ENCODE measurements at places on chromosomes 3 and 15.

- no peak for DNase-seq
Observed at GRCh38 chr3:150098621-150099020, 127.9 kb upstream of the PFN2 start.

DNA sequence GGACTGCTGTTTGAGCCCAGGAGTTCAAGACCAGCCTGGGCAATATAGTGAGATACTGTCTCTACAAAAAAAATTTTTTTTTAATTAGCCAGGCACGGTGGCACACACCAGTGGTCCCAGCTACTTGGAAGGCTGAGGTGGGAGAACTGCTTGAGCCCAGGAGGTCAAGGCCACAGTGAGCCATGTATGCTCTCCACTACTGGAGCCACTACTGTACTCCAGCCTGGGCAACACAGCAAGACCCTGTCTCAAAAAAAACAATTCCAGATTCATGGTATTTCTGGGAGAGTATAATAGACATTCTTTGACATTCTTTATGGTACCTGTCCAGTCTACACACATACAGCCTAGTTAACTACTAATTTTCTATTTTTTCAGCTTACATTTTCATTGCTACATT is 70.1 kb downstream of the GSK3B start:
- DNase-seq = no peak

GRCh38 chr3:56118968-56119367 is 349.3 kb downstream of the ERC2 start:
- DNase-seq = no peak

- no peak for DNase-seq
Observed at GRCh38 chr3:14836049-14836468, 17.3 kb downstream of the FGD5 start.

- DNase-seq = no peak
Observed at GRCh38 chr15:91974321-91974720, 120.8 kb downstream of the SLCO3A1 start.

- DNase-seq = no peak
Observed at GRCh38 chr3:147618691-147619090, 209.5 kb downstream of the ZIC1 start.

DNA sequence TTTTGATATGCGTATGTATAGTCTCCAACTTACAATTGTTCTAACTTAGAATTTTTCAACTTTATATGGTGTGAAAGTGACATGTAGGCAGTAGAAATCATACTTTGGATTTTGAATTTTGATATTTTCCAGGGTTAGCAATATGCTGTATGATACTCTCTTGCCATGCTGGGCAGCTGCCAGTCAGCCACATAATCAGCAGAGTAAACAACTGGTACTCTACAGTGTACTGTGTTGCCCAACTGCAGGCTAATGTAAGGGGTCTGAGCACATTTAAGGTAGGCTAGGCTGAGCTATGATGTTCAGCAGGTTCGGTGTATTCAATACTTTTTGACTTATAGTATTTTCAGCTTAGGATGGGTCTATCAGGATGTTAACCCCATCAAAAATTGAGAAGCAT is 52.0 kb upstream of the RYK start:
- DNase-seq = no peak

GRCh38 chr3:171249245-171249644 is 211.0 kb downstream of the TNIK start:
- no peak for DNase-seq

DNA sequence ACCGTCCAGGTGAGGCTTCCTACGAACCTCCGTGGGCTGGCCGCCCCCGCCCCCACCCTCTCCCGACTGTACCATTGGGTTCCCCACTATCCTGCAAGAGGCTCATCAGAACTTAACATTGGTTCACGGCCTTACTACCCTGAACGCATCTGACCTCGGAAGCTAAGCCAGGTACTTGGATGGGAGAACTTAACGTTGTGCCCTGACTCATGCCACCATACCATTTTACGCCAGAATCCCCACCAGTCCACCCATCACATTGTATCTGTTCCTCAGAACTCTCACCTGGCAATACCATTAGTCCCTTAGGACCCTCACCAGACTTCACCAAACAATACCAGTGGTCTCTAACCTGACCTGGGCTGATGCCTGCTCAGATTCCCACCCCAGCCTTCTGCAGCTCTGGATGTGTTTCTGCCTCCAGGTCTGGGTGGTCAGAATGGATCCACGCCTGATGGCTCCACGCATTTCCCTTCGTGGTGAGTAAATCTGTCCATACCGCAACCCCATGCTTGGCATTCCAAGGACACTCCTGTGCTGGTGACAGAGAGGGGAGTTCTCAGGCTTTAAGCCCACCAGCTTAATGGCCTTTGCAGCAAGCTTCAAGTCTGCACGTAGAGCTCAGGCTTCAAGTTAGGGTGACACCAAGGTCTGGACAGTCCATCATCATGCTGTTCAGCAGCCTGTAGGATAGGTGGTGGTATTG is 562 bp downstream of the TCTA start:
- DNase-seq = no peak

- DNase-seq = no peak
Observed at GRCh38 chr3:135041601-135042000, 246.5 kb downstream of the EPHB1 start.

DNA sequence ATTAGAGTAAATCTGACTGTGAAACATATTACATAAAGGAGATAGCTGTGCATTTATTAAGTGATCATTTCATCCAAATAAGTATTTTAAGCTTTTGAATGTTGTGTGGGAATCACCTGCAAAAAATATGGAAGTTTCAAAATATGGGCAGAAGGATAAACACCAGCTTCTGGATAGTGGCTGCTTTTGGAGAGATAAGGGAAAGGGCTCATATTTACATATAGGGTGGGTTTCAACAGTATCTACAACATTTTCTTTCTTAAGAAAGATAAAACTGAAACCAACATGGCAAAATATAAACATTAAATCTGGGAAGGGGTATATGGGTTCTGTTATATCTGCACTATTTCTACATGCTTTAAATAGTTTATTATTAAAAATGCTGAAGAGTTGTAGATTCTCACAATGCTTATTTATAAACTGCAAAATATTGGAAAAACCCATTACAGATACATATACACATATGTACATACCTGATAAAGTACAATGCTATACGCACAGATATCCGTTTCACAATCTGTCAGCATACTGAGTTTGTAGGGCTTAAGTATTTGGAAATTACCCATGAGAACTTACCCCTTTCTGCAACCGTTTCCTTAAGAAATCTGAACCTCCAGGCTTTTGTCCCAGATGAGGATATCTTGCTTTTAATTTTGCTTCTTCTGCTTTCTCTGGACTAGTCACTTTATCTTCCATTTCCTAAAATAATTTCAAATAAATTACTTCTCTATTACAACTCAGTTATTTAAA is 12.1 kb downstream of the ARPP19 start:
- DNase-seq = no peak

DNA sequence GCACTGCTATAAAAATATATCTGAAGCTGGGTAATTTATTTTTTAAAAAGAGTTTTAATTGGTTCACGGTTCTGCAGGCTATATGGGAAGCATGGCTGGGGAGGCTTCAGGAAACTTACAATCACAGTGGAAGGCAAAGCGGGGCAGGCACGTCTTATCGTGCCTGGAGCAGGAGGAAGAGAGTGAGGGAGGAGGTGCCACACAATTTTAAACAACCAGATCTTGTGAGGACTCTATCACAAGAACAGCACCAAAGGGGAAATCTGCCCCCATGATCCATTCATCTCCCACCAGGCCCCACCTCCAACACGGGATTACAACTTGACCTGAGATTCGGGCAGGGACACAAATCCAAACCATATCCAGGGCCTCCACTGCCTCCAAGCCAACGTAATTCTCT is 75.0 kb downstream of the MCF2L2 start:
- no peak for DNase-seq

GRCh38 chr3:29887451-29887850 is 606.6 kb downstream of the RBMS3 start:
- DNase-seq = no peak

GRCh38 chr3:14801668-14802380 is 16.9 kb upstream of the FGD5 start:
- no peak for DNase-seq

GRCh38 chr3:158272081-158272480 is 162.2 kb downstream of the RSRC1 start:
- DNase-seq = no peak

- no peak for DNase-seq
Observed at GRCh38 chr15:82890995-82891390, 61.5 kb downstream of the HOMER2 start.

DNA sequence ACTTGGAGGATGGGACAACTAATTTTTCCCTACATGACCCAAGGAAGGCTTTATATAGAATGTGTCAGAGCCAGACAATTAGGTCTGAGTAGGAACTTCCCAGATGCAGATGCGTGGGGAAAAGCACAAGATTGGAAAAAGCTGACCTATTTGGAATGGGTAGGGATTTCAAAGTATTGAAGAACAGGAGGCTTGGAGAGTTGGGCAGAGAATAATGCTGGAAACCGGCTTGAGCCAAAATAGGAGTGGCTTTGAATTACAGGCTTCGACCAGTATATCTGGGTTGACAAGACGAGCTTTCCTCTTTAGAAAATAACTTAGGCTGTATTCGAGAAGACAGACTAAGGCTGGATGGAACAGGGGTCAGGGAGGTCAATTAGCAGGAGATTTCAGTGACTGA is 181.1 kb downstream of the GBE1 start:
- no peak for DNase-seq

DNA sequence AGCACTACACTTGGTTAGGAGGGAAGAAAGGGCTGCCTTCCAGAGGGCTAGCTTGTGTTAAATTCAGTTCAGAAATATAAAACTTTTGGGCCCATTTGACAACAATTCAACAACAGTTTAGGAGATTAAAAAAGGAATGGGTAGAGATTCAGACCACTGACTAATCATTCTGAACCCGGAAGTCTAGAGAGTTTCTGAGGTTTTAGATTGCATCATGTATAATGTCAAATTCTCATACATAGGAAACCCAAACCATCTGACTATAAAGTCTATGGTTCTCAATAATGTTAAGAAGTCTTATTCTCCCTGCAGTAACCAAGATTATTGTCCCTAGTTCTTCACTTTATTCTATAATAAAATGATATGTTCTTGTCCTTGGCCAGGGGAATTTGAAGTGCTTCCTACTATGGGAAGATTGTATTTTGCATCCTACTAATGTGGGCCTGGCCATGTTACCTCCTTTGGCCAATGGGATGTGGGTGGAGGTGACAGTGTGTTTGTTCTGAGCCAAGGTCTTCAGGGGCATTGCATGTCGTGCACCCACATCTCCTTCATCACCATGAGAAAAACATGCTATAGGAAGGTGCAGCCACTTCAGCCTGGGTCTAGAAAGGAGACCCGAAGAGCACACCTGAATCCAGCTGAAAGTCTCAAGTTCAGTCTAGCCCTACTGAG is 66.4 kb upstream of the CCNL1 start:
- no peak for DNase-seq

- DNase-seq = no peak
Observed at GRCh38 chr3:66854601-66855151, 143.4 kb upstream of the KBTBD8 start.

DNA sequence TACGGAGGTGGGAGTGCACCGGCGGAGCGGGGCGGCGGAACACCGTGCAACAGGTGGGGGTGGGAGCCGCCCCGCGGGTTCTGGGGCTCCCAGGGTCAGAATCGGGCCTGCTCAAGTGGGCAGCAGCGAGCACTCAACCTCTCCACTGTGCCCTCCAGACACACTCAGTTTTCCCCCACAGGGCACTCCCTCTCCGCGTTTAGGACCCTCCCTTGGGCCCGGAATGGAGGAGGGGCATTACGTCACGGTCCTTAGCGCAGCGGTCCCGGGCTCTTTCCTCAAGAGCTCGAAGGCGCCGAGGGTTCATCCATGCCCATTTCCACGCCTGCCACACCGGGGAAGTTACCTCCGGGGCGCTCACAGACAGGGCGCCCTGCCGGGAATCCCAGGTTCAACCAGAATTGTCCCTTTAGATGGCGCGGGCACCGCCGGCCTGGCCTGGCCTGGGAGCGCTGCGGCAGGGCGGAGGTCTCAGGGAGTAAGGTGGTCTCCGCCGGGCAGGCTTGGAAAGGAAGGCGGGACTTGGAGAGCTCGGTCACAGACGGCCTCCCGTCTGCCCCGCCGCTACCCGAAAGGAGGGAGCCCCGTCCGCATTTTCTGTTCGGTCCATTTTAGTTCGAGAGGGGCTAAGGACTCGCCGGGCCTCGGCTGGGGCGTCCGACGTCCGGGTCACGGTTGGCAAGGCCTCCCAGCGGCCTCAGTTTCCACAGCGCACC is 5.1 kb downstream of the RNU6-1 start:
- DNase-seq = no peak
